ENCODE measurements at places on chromosomes 3 and 15. TPM values are rescaled to one million over a fixed set of nuclear protein-coding genes. Genes with fewer than 3 reads are reported as not detected.

- H3K27me3 ChIP-seq, result no peaks in the 10 kb centered on the region
- H3K4me1 ChIP-seq, result no peaks in the 10 kb centered on the region
- H3K36me3 ChIP-seq, result no peaks in the 10 kb centered on the region
These were observed 628.2 kb upstream of the CFAP20DC start for GRCh38 chr3:59677747-59678702.

DNA sequence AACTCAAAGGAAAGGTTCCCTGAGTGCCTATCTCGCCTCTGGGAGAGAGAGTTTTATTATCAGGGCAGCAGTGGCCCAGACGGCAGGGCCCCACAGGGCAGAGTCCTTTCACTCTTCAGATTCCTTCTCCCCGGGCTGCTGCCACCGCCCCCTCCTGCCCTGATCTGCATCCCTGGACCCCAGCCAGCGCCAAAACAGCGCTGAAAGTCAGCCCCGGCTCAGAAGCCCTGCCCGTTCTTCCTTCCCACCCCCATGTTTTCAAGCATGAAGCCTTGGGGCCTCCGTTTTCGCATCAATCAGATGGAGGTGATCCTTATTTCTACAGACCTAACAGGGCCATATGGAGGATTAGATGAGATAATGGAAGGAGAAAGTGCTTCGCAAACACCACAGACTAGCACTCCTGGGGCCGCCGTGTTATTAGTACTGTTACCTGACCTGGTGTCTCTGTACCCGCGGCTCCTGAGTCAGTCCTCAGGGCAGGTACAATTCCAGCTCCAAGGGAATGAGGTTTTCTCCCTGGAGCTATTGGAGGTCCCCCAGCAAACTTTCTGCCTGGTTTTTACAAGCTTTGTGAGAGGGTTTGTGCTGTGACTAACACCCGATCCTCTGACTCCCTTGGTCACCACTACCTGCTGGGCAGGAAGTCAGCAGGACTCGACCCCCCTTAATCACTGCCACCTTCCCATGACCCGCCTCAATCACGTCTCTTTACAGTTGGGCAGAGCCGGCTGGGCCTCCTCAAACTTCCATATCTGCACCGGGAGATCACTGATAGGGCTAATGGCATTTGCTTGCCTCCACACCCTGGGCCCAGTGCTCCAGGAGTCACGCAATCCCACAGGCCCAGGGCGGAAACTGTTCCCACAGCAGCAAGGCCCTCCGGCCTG is 39.5 kb upstream of the TSEN2 start:
- no peaks in the 10 kb centered on the region for H3K4me1 ChIP-seq
- no peak for DNase-seq
- H3K36me3 ChIP-seq, result no peaks in the 10 kb centered on the region
- H3K4me3 ChIP-seq, result no peak overlapping the region

GRCh38 chr15:78540871-78541743 is 863 bp downstream of the PSMA4 start:
- H3K36me3 ChIP-seq, result peaks cover 42% of the 10 kb centered on the region
- peak overlapping the region; percentile 87 for H3K4me3 ChIP-seq
- peak overlapping the region; percentile 91 for H3K27ac ChIP-seq
- peaks cover 3% of the 10 kb centered on the region for H3K27me3 ChIP-seq

- H3K27me3 ChIP-seq, result no peaks in the 10 kb centered on the region
- DNase-seq, result no peak
- H3K4me1 ChIP-seq, result no peaks in the 10 kb centered on the region
- no peak overlapping the region for H3K4me3 ChIP-seq
- H3K36me3 ChIP-seq, result no peaks in the 10 kb centered on the region
These were observed 333.3 kb downstream of the GRM7 start for GRCh38 chr3:7194071-7194835.

GRCh38 chr3:37236024-37236423 is 61.6 kb upstream of the LRRFIP2 start:
- H3K27me3 ChIP-seq, result no peaks in the 10 kb centered on the region
- DNase-seq, result no peak
- no peak overlapping the region for H3K4me3 ChIP-seq
- H3K27ac ChIP-seq, result no peak overlapping the region
- no peaks in the 10 kb centered on the region for H3K36me3 ChIP-seq

The XXYLT1 gene
- 3.3 TPM for total RNA-seq

The FAM131A gene
- total RNA-seq, result 8.9 TPM

The CTXN2 gene
- total RNA-seq, result not detected

The OR5K2 gene
- not detected for total RNA-seq

Measured in activated CD4-positive, alpha-beta memory T cell treated with anti-CD3 and anti-CD28 coated beads for 36 hours (primary cell).